ENCODE measurements at places on chromosomes 3 and 15. TPM values are rescaled to one million over a fixed set of nuclear protein-coding genes. Genes with fewer than 3 reads are reported as not detected.

DNA sequence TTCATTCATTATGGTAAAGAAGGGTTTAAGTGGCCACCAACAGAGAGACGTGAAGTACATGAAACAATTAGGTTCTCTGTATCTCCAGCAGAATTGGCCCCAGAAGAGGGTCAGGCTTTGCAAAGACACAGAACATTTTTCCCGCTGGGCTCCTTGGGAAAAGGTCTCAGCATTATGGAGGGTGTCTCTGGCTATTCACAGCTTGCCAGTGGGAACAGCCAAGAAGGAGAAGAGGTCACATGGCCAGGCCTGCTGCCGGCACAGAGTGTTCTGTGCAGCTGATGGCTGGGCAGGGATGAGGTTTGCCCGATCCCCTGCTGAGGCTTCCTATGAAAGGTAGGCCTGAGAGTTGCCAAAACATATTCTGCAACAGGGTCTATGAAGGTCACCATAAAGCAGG is 77.8 kb upstream of the LPP start:
- DNase-seq, result peak; percentile 50

DNA sequence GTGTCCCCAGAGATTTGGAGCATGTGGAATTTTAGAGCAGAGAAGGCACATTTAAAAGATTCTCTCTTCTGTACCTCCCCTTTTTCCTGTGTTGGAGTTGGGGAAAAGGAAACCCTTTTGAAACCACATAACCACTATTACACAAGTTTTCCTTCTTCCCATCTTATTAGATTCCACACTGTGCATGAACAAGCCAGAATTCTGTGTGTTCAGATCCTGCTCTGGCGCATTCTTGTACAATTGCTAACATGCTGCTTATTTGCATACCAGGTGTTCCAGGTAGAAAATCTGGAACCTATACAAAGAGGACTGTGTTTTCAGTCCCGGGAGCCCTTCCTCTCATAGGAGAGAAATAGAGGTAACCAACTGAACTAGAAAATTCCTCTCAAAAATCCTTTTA is 2.6 kb upstream of the CIB2 start:
- no peak for DNase-seq

The MAPKBP1 gene
- 34.4 TPM for total RNA-seq

The FOXB1 gene
- not detected for total RNA-seq

GRCh38 chr15:42152196-42152920 is 4.1 kb downstream of the PLA2G4F start:
- DNase-seq, result no peak

- DNase-seq, result no peak
Observed at GRCh38 chr15:34012461-34013028, 26.5 kb downstream of the AVEN start.

- DNase-seq, result no peak
Observed at GRCh38 chr3:59632760-59633573, 583.1 kb upstream of the CFAP20DC start.

The ZBED2 gene
- total RNA-seq, result not detected

DNA sequence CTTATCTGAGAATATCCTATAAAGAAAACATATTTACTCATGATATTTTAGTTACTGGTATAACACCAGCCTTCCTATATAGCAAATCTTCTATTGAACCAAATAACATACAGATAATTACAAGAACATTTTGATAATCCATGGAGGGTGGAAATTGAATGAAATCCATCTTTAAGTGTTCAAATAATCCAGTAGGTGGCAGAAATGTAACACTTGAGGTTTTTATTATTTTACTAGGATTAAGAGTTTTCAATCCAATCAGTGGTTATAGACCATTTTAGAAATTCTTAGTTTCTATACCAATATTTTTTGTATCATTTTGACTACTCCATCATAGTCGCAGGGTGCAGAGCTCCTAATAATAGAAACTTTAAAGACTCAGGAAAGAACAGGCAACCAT is 101.9 kb upstream of the KCNH8 start:
- no peak for DNase-seq

DNA sequence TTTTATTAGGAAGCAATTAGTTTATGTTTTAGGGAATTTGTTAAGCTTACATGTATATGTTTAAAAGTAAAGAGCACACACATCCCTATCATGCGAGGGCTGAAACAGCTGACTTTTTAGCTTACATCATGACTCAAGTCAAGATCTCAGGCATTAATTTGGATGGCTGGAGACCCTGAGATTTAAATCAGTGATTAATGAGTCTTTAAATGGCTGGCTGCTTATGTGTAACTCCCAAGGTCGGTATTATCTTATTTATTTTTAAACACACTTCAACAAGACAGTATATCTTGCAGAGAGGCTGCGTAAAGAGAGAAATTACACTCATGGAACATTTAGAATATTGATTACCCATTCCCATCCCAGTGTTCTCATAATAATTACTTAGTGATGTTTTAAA is 169.4 kb downstream of the KBTBD8 start:
- no peak for DNase-seq

DNA sequence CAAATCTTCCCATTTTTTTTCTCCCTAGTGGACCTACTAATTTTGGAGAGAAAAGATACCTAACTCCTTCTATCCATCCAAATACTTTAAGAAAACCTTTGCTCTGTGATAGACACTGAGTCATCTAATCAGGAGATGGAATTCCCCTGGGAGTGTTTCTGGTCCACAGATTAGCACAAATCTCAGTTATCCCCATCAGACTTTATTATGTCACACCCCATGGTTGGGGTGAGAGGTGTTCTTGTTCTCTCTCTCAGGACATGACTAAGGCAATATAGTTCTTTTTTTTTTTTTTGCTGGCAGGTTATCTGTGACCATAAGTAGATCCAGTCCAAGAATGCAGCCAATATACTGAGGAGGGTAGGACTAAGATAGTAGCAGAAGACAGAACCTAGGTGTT is 15.8 kb downstream of the SLC9A9 start:
- DNase-seq, result no peak

The LRRC31 gene
- total RNA-seq, result not detected

- peak; percentile 37 for DNase-seq
Observed at GRCh38 chr3:50450209-50450921, 53.1 kb downstream of the CACNA2D2 start.

The GOLGA6L4 gene
- total RNA-seq, result 7.6 TPM

GRCh38 chr3:136989781-136990524 is 32.2 kb downstream of the IL20RB start:
- no peak for DNase-seq

GRCh38 chr3:186189492-186189891 is 80.6 kb upstream of the ETV5 start:
- no peak for DNase-seq

The NCK1 gene
- 51.5 TPM for total RNA-seq

DNA sequence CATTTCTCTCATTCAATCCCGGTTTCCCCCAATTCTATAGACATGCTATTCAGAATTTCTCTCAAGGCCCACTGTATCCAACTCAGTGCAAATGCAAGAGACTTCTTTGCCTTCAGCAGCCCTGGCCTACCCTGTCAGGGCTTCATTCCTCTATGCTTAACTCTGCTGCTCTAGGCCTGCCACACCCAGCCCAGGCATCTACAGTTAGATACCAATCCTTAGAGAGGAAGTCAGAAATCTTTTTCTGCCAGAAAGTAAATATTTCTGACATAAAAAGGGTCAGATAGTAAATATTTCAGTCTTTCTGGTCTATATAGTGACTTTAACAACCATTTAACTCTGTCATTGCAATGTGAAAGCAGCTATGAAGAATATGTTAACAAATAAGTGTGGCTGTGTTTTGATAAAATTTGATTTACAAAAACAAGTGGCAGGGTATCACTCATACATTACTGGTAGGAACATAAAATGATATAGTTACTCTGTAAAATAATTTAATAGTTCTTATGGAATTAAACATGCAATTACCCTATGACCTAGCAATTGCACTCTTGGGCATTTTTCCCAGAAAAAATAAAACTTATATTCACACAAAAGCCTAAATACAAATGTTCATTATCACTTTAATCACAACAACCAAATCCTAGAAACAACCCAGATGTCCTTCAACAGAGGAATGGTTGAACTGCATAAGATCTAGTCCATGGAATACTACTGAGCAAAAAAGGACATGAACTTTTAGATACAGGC is 942.0 kb downstream of the SQOR start:
- no peak for DNase-seq

DNA sequence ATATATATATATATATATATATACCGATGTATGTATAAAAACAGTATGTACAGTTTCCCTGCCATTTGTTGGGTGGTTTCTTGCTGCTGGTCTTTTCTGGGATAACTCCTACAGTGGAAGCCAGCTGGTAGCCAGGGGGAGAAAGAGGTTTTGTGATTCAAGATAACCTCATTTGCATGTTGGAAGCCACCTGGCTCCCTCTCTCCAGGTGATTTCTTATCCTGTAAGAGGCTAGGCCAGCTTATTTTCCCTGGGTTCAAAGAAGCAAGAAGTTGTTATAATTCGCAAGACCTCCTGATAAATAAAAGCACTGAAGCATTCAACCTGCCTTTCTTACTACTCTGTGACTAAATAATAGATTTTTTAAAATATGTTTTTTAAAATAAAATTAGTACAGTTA is 443.3 kb downstream of the VGLL3 start:
- DNase-seq, result no peak

- no peak for DNase-seq
Observed at GRCh38 chr15:48675436-48675835, 29.9 kb upstream of the FBN1 start.

DNA sequence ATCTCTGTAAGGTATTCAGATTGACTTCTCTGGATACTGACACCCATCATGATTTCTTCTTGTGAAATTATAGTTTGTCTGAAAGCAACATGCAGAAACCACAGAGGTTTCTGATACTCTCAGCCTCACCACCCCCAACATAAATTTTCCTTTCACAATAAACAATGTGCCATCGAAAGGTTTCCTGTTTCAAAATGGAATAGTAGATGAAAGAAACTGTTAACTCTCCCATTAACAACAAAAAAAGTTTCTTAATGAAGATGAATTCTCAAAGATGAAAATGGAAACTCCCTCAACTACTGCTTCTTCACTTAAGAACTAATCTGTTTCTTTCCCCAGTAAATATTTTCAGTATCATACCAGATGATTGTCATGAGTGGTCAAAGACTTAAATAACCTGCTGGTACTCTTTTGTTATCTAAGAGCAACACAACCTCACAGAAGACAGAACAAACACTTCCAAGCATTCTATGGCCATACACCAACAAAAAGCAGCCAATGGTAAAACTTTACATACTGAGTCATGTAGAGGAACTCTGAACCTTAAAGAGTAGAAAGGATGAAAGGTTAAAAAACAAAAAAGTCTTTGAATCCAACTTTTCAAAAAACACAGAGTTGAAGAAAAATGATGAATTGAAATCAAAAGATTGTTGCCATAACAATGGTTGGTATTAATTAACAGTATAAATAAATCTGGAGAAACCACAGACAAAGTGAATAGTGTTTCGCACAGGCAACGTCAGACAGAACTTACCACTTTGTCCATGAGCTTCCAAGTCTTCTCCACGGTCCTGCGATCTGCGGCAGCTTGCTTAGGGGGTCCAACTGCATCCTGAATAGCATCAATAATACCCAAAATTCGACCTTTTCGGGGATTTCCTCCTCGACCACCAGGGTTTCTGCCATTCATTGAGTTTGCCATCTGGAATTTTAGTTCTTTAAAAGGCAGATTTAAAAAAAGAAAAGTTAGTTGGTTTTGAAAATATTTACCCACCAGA is 1.9 kb downstream of the CBLB start:
- no peak for DNase-seq

- peak; percentile 24 for DNase-seq
Observed at GRCh38 chr3:189629803-189630455, 1.3 kb upstream of the TP63 start.

DNA sequence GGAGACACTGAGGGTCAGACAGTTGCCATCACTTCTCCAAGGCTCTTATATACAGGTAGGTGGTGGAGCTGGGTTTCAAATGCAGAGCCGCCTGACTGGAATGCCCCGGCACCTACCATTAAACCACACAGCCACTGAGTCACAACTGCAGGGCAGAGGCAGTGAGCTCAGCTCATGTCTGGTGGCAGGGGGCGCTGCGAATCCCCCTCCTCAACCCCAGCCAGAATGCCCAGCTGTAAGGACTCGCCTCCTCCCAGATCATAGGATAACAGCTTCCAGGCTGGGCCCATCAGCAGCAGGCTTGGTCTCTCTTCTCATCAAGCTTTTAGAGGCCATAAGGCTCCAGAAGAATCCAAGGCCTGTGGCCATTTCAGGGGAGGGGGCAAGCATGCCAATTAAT is 26.4 kb downstream of the ADCY5 start:
- no peak for DNase-seq

GRCh38 chr15:62141643-62142588 is 23.2 kb downstream of the C2CD4B start:
- DNase-seq, result no peak

The PGBD4 gene
- total RNA-seq, result 1.4 TPM

The PLIN1 gene
- total RNA-seq, result not detected

The SLC6A11 gene
- not detected for total RNA-seq

DNA sequence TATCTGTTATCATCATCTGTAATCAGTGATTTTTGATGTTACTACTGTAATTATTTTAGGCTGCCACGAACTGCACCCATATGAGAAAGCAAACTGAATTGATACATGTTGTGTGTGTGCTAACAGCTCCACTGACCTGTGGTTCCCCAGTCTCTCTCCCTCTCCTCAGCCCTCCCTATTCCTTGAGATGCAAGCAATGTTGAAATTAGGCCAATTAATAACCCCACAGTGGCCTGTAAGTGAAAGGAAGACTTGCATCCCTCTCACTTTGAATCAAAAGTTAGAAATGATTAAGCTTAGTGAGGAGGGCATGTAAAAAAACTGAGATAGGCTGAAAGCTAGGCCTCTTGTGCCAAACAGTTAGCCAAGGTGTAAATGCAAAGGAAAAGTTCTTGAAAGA is 218.6 kb upstream of the LRRFIP2 start:
- DNase-seq, result no peak

The SPATA12 gene
- not detected for total RNA-seq

The TUSC7 gene
- total RNA-seq, result not detected

The KLHL40 gene
- total RNA-seq, result not detected

DNA sequence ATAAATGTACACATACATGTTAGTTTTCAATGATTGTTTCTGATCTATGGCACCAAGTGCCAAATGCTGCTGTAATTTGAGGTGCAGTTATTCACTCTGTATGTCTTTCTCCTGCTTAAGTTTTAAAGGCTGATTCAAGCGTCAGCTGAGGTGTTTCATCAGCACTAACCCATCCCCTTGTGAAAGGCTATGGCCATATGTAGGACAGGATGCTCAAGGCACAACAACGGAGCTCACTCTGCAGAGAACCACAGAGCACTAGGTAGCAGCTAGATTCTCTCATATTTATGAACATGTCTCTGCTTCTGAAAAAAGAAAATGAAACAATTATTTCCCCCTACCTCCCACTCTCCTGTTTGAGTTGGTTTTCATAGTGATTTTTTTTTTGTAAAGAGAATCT is 340.0 kb upstream of the TMCO5A start:
- DNase-seq, result no peak

The MORC1 gene
- total RNA-seq, result not detected

GRCh38 chr3:9769012-9769411 is 735 bp downstream of the CAMK1 start:
- no peak for DNase-seq

DNA sequence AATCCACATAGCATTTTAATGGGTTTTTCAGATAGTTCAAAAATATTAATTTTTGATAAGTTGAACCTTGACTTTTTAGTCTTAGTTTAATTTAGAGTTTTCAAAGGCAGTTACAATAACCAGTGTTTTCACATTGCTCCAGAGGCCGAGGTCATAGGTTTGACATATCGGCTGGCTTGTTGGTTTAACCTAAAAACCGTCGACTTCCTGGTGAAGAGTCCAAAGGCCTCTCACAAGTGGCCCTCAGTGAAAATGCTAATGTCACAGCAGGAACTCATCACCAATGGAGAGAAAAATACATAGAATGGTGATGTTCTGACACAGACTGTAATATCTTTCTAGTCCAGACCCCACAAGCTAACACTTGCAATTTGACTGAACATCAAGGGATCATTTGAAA is 642.3 kb downstream of the PLOD2 start:
- DNase-seq, result no peak

The SST gene
- 0.90 TPM for total RNA-seq
